ENCODE measurements at places on chromosomes 3 and 15. TPM values are rescaled to one million over a fixed set of nuclear protein-coding genes. Genes with fewer than 3 reads are reported as not detected.
A peak's percentile ranks its signal among the peaks of the same experiment; 100 is the strongest.

- DNase-seq = no peak
Observed at GRCh38 chr3:129758306-129758705, 135.2 kb downstream of the TMCC1 start.

DNA sequence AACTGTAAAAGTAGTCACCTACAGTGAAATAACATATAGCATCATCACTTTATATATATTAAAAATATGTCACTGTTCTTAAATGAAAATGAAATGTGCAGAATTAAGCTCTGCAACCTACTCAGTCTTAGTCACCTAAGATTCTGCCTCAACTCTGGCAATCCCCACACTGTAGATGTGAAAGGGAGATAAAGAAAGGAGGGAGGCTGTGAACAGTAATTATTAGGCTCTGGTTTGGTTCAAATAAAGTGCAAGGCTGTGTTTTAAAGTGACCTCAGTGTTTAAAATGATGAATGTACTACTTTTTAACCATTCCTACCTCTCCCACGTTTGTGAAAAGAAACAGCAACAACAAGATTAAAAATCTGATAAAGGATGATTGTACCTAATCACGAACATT lies 72.2 kb downstream of the ATP8B4 start:
- DNase-seq = no peak

GRCh38 chr3:176579711-176580185 lies 617.5 kb downstream of the TBL1XR1 start:
- no peak for DNase-seq

- no peak for DNase-seq
Observed at GRCh38 chr15:80127911-80128310, 24.9 kb upstream of the FAH start.

DNA sequence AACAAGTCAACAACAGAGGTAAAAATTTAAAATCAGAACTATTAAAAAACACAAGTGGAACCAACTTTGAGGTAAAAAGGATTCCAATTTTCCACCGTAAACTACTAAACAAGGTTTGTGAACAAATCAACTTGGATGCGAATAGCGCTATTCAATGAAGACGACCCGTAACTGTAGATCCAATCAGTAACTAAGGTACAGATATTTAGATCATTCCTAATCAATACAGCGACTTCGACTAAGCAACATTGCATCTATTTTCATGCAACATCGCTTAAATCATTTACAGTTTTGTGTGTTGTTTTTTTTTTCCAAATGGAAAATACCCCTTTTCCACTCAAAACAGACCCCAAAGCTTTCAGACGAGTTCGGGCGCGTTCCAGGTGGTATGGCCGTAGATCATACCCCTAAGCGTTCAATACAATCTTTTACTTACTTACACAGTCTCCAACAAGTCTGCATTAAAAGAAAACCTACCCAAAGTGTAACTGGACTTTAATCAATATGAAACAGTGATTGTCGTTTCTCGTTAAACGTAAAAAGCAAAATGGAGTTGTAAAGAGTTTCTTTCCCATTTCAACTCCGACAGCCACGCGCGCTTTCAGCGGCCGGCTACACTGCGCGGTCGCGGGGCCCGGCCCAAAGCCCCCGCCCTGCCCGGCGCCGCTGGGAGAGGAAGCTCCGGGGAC lies 786 bp downstream of the RHOA start:
- DNase-seq = no peak

The CIDEC gene
- not detected for total RNA-seq

- DNase-seq = no peak
Observed at GRCh38 chr3:194588236-194588635, 45.0 kb downstream of the TMEM44 start.

DNA sequence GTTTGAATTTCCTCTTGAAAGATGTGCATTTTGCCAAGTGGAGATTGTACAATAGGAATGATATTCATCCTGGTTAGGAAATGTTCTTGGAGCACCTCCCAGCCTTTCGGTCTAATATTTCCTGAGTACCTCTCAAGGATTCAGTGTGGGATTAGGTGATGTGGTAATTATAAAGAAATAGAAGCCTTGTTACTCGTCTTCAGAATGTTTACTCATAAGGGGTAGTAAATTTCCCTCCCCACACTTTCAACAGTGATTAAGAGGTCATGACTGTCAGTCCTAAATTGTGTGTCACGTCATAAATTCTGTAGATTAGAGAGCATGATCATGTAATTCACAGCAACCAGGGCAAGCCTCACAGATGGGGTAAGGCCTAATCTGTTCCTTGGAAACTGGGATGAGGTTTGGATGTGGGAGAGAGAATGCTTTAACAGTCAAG lies 633.1 kb upstream of the TBL1XR1 start:
- no peak for DNase-seq

- DNase-seq = no peak
Observed at GRCh38 chr3:11168881-11169805, 14.8 kb downstream of the HRH1 start.

The VEPH1 gene
- total RNA-seq = 9.2 TPM

GRCh38 chr15:74901612-74902063 lies 5.0 kb downstream of the FAM219B start:
- DNase-seq = peak; percentile 66

GRCh38 chr3:33826688-33827087 lies 28.3 kb downstream of the PDCD6IP start:
- no peak for DNase-seq

- no peak for DNase-seq
Observed at GRCh38 chr15:27965546-27965945, 133.6 kb downstream of the OCA2 start.

- no peak for DNase-seq
Observed at GRCh38 chr3:153967260-153967659, 153.9 kb upstream of the ARHGEF26 start.

GRCh38 chr15:60374209-60374608 lies 23.6 kb downstream of the ANXA2 start:
- no peak for DNase-seq

DNA sequence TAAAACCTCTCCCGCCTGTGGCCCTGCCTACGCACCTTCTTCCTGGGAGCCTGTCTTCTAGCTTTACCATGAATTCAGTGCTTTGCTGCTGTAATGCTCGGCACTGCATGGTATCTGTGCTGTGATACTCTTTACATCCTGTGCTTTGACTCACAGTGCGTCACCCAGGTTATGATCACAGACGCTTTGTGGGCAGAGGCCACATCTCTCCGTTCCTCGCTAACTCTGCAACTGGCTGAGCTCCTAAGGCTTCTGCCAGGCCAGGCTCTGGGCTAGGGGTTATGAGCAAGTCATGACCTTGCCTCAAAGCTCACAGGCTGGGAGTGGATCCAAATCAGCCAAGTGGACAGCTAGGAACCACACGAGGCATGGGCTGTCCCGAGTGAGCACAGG lies 23.2 kb downstream of the SPTBN5 start:
- DNase-seq = no peak

- DNase-seq = no peak
Observed at GRCh38 chr3:29410220-29410619, 129.3 kb downstream of the RBMS3 start.

The CNTN6 gene
- total RNA-seq = not detected

The NUP210 gene
- total RNA-seq = 69.8 TPM

The CCR5 gene
- total RNA-seq = 0.09 TPM

DNA sequence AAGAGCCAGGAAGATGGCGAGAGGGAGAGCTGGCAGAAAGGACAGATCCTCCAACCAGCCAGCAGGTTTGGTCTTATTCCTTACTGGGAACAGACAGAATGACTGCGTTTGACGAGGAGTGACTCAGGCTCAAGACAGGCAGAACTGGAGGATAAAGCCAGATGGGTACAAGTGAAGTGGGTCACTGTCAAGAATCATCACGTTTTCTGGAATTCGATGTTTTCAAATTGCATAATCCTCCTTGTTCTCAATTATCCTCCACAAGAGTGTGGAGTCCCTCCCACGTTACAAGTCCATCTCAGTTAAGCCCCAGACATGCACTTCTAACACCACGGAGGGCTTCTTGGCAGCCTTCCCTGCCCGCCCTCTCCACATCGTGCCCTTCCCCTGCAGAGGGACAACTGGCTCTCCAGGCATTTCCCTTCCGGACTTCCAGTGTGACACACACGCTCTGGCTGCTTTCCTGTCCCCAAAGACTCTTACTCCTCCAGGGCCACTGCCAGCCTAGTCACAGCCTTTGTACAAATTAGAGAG lies 183.1 kb downstream of the CHST2 start:
- DNase-seq = no peak

The THPO gene
- 0.55 TPM for total RNA-seq

DNA sequence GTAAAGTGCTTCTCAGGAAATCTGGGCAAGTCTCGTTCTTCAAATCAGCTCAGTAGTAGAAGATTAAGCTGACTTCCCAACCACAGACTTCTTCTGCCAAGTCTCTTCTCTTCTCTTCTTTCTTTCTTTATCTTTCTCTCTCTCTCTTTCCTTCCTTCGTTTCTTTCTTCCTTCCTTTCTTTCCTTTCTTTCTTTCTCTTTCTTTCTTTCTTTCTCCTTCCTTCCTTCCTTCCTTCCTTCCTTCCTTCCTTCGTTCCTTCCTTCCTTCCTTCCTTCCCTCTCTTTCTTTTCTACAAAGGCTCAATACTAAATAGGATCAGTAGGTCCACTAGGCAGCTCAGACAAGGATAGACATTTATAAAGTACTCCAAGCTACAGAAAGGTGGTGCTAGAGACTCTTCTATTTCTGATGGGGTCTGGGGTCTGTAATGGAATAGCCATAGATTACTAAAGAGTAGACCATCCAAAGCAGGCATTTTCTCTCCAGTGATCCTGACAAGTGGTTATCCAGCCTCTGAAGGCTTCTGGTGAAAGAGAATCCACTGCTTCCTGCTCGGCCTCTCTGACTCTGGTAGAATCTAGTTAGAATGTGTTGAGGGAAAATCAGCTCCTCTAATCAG lies 100.8 kb downstream of the TPRG1 start:
- no peak for DNase-seq

DNA sequence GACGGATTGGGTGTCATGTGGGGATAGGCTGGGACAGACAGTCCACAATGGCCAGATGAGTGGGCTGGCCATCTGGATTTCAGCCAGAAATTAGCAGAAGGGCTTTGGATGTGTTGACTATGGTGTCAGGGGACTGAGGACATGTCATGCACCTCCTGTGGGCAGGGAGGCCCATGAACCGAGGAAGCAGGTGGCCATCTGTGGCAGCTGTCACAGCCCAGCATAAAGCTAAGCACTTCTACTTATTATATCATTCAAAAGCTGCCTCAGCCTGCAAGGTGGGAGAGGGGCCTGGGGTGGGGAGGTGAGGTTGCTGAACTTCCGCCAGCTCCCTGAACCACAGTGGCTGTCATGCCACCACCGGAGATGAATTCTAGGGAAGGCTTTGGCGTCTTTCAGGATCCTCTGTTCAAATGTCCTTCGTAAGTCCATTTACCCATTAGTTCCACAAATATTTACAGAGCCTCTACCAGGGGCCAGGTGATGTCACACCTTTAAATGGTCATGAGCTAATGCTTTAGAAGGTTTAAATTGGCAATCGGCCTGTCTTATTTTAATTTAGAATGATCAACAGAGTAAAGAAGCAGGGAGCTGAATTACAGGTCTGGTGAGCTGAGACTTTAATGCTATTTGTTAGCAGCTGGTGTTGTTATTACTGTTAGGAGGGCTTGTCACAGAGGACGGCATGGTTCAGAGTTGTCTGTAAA lies 23.6 kb upstream of the CAV3 start:
- no peak for DNase-seq

DNA sequence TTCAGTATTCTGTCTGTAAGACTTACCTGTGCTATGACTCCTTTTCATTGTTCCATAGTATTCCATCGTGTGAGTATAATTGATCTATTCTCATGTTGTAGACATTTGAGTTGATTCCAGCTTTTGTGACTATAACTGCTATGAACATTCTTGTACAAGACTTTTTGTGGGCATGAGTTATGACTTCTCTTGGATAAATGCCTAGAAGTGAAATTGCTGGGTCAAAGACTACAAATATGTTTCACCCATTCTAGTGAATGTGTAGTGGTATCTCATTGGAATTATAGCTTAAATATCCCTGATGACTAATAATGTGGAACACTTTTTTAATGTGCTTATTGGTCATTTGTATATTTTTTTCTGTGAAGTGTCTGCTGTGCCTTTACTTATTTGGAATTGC lies 27.6 kb upstream of the NPHP3 start:
- DNase-seq = no peak

- DNase-seq = no peak
Observed at GRCh38 chr3:155096303-155097008, 16.3 kb downstream of the MME start.

GRCh38 chr15:69037482-69037881 lies 23.0 kb downstream of the NOX5 start:
- no peak for DNase-seq

GRCh38 chr3:140629357-140630137 lies 48.3 kb upstream of the TRIM42 start:
- DNase-seq = no peak

The RASGRF1 gene
- 0.85 TPM for total RNA-seq

The CNTN4 gene
- not detected for total RNA-seq

DNA sequence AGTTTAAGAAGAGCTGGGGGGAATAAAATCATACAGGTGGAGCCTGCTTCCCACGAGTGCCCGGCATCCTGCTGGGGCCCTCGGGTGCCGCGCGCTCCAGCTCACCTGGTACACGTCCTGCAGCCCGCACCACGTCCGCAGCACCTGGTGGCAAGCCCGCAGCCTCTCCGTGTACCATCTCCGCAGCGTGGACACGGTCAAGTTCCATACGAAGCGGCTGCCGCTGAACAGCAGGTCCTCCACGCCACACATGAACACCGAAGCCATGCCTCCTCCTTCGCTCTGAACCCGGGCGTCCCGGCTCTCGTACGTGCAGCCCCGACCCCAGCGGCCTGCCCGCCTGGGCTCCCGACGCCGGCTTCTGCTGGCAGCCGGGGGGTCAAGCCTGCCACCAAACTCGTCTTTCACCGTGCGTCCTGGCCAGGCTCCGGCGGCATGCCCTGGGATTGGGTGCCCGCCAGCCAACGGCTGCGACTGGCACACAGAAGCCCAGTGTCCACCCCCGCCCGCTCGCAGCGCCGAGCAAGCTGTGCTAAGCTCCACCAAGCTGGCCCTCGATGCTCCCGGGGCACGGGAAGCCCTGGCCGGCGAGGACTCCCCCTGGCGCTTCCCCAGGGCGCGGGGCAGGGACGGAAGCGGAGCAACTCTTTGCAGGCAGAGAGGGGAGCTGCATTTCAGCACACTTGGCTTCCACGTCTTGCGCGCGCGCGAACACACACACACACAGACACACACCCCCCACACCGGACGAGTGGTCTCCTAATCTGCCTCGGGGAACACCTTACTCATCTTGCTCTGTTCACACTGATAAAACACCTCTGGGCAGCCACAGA lies at the start of gene FRMD4B:
Gene FRMD4B (minus strand): TSS at position 366 of the 833 bp plus-strand sequence. CDS start 99 bp downstream, at position 267.
- DNase-seq = peak; percentile 56

DNA sequence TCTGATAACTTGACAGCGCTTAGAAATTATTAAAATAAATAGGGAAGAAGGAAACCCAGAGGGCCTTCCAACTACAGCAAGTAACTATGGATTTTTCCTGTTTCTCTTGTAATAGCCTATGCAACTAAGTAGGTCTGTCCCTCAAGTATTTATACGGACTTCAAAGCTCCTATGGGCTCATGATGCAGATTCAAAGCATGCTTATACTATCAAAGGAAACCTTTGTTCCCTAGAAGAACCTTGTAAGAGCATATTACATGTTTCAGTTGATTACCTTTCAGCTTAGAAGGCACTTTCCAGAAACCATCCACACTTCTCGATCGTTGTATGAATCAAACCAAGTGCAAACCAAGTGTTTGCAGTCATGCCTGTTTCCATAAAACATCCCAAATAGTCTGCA lies 158.8 kb downstream of the ALCAM start:
- no peak for DNase-seq

GRCh38 chr15:29522373-29523276 lies 253.0 kb upstream of the NSMCE3 start:
- DNase-seq = no peak

GRCh38 chr3:67593761-67594234 lies 60.6 kb downstream of the SUCLG2 start:
- peak; percentile 34 for DNase-seq

- DNase-seq = no peak
Observed at GRCh38 chr3:71912839-71913495, 128.0 kb upstream of the PROK2 start.
